ENCODE measurements at places on chromosomes 4 and X. TPM values are rescaled to one million over a fixed set of nuclear protein-coding genes. Genes with fewer than 3 reads are reported as not detected.

- H3K4me1 ChIP-seq: no peaks in the 10 kb centered on the region
- H3K27ac ChIP-seq: no peak overlapping the region
- no peak overlapping the region for H3K4me3 ChIP-seq
- H3K36me3 ChIP-seq: no peaks in the 10 kb centered on the region
- no peak for DNase-seq
Observed at GRCh38 chr4:53928825-53929224, 135.6 kb downstream of the CHIC2 start.

GRCh38 chrX:55201930-55202579 is 18.1 kb upstream of the PAGE5 start:
- H3K27ac ChIP-seq: no peak overlapping the region
- H3K27me3 ChIP-seq: no peaks in the 10 kb centered on the region
- H3K36me3 ChIP-seq: no peaks in the 10 kb centered on the region
- DNase-seq: no peak
- H3K4me3 ChIP-seq: no peak overlapping the region
- H3K4me1 ChIP-seq: no peaks in the 10 kb centered on the region

DNA sequence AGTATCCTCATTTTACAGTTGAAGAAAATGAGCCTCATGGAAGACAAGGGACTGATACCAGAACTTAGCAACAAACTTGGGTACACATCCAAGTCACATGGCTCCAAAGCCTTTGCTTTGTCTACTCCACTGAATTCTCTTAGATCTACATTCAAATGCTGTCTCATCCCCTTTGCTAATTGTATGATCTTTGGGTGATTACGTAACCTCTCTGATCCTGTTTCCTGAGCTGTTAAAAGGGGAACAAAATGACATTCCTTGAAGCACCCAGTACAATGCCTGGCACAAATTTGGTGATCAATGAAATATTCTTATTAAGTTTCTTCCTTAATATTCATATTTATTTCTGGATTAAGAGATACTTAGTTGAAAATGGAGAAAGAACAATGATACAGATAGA is 5.9 kb upstream of the HPGD start:
- H3K4me1 ChIP-seq: no peaks in the 10 kb centered on the region
- no peak overlapping the region for H3K27ac ChIP-seq
- no peak overlapping the region for H3K4me3 ChIP-seq
- H3K36me3 ChIP-seq: no peaks in the 10 kb centered on the region

- no peaks in the 10 kb centered on the region for H3K4me1 ChIP-seq
- H3K27me3 ChIP-seq: no peaks in the 10 kb centered on the region
- no peak overlapping the region for H3K4me3 ChIP-seq
Observed at GRCh38 chr4:148288448-148288847, 153.8 kb downstream of the NR3C2 start.

GRCh38 chr4:140858897-140859296 is 102.7 kb upstream of the TBC1D9 start:
- H3K27ac ChIP-seq: no peak overlapping the region
- DNase-seq: no peak
- peaks cover 2% of the 10 kb centered on the region for H3K4me1 ChIP-seq

DNA sequence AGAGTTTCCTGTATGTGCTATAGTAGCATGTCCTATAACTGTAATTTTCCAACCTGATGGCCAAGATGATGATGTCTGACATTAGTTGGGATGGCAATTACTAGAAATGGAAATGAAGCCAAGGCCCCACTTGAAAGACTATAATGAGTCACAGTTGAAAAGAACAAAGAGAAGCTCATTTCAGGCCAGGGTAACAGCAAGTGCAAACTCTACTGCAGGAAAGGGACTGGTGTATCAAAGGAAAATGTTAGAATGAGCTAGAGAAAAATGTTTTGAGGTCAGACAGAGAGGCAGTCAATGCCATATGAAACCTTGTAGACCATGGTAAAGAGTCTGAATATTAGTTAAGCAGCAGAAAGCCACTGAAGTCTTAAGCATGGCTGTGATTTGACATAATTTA is 146.2 kb upstream of the SH3RF1 start:
- H3K4me3 ChIP-seq: no peak overlapping the region
- peak overlapping the region; percentile 39 for H3K27ac ChIP-seq
- DNase-seq: no peak

GRCh38 chrX:10166731-10167151 is 10.0 kb downstream of the CLCN4 start:
- H3K4me1 ChIP-seq: peaks cover 13% of the 10 kb centered on the region
- no peak overlapping the region for H3K4me3 ChIP-seq
- DNase-seq: peak; percentile 10

Gene LEF1
- total RNA-seq: 77.0 TPM

Gene GPR143
- total RNA-seq: not detected
